ENCODE measurements at places on chromosomes 11 and 22.

DNA sequence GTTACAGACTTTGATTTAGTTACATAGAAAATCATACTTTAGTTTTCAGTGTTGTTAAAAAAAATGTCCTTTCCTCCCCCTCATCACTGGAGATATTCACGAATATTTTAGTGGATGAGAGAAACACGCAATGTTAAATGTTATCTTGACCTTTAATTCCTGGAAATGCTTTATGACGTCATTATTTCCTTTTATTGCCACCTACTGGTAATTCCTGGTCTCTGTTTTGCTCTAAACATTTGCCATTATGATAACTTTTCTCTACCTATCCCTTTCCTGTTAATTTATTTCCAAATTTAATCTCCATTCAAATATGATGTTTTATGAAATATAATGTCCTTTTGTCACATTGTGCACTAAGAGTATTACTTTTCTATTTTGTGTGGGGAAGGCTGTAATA lies 770.6 kb downstream of the FAM181B start:
- DNase-seq, result no peak

DNA sequence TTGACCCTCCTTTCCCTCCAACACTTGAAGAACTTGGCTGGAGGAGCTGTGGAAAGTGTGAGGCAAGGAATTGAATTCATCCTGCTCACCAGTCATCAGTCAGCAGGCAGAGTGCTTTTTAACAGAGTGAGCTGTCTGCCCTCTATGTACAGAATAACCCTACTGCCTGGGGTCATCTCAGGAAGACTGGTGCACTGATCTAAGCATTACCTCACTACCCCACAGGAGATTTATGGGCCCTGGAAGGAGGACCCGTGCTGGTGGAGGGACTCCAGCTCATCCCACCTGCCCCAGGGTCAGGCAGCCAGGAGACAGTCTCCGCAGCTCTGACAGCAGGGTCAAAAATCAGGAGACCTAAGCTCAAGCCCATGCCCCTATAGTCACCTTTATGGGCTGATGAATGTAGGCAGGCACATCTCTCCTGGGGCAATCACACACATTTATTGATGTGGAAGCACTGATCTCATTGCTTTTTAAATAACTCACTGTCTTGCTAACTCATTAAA lies 270.8 kb upstream of the SESN3 start:
- DNase-seq, result no peak

GRCh38 chr11:65310215-65310614 lies 4.5 kb upstream of the CDC42EP2 start:
- DNase-seq, result no peak

DNA sequence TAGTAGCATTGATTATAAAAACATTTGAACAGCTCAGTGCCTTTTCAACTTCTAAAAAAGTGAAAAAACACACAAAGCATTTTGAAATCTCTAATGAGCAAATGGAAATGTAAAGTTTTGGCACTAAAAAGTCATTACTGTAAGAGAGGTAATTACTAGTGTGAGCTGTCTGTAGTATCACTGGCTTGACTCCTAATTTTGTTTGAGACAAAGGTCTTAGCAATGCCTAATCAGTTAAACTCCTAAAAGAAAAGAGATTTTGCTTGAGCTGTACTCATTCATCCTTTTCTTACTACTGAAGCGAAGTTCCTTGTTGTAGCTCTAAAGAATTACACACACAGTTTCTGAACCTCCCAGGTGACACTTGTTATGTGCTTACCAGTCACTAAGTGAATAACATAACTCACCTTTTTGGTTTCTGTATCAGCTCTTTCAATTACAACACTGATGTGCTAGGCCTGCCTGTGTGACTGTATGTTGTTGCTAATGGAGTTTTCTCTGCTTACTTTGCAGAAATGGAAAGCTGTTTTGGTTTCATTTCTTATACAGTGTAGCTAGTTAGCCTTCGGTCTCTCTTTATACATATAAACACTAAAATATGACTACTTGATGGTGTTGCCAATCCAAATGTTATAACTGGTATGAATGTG lies 924.4 kb upstream of the TENM4 start:
- DNase-seq, result no peak

DNA sequence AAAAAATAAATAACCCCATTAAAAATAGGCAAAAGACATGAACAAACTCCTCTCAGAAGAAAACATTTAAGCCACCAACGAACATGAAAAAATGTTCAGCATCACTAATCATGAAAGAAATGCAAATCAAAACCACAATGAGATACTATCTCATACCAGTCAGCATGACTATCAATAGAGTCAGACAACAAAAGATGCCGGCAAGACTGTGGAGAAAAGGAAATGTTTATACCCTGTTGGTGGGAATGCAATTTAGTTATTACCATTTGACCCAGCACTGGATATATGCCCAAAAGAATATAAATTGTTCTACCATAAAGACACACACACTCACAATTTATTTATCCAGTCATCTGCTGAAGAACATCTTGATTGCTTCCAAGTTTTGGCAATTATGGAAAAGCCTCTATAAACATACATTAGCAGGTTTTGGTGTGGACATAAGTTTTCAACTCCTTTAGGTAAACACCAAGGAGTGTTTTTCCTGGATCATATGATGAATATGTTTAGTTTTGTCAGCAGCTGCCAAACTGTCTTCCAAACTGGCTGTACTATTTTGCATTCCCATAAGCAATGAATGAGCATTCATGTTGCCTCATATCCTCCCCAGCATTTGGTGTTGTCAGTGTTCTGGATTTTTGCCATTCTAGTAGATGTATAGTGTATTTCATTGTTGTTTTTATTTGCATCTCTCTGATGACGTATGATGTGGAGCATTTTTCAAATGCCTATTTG lies 28.0 kb downstream of the OR8D1 start:
- no peak for DNase-seq

DNA sequence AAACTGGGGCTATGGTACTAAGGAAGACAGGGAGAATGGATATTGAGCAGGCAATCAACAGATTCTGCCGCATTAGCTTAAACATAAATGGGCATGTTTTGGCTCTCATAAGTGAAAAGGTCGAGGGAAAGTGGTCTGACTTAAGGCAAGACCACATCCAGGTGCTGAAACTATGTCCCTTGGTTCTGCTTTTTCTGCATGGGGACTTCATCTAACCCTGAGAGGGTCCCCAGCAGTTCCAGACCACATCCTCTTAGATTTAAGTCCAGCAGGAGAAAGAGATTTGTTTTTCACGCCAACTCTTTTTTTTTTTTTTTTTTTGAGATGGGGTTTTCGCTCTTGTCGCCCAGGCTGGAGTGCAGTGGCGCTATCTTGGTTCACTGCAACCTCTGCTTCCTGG lies 5.5 kb downstream of the RPS6KA4 start:
- no peak for DNase-seq

DNA sequence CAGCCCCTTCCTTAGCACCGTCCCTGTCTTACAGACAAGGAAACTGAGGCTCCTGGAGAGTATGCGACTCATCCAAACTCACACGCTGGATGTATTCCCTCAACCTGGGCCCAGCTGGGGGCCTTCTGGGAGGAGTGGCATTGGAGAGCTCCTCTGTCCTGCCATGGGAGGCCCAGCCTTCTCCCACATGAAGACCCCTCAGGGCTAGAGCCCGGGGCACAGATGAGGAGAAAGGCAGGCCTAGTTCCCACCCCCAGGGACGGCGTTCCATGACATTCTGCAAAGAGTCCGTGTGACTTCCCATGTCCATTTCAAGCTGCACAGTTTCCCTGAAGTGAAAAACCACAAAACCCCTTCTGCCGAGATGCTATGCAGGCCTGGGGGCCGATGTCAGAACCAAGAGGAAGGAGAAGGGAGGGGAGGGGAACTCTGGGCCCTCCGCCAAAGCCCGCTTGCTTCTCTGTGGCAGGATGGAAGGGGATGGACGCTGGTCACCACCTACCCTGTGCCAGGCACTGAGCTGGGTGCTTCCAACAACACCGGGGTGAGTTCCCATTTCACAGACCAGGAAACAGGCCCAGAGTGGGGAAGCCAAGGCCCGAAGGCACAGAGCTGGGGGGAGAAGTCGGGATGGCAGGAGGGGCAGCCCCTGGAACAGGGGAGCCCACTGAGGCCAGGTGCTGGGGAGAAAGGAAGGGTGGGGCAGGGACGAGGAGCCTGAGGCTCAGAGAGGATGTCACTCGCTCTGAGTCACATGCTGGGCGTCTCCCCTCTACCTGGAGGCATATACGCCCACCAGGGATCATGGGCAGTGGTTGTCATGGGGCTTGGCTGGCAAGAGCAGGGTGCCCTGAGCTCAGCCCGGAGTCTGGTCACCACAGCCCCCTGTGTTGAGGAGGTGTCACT lies 15.7 kb downstream of the RAC2 start:
- DNase-seq, result peak; percentile 30

DNA sequence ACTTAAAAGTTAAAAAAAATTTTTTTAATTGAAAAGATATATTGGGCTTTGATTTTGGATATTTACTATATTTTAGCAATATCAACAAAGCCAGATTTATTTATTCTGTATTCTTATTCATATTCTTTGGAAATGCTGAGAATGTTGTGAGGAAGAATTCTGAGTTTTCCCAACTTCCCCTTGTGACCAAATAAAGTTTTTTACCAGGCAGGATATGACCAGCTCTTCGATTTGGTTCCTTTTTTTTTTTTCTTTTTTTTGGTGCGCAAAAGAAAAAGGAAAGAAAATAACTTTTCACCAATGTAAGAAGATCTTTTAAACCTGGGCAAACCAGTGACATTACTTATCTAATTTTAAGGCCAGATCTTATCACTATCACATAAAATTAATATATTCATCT lies 12.9 kb downstream of the TCP11L1 start:
- DNase-seq, result no peak

DNA sequence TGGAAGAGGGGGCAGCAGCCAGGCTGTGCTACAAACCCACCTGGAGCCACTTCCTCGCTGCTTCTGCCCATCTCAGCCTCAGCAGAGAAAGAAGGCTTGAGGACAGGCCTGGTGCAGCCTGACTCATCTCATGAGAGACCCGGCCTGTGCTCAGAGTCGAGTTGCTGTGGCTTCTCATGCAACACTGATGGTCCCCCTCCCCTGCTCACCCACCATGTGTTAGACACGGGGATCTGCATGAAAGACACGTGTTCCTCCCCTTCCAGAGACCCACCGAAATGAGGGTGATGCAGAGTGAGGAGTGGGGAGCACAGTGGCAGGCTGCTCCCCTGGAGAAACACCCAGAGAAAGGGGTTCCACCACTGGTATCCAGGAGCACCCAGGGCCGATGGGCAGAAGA lies 15.0 kb downstream of the RTN4R start:
- DNase-seq, result no peak

DNA sequence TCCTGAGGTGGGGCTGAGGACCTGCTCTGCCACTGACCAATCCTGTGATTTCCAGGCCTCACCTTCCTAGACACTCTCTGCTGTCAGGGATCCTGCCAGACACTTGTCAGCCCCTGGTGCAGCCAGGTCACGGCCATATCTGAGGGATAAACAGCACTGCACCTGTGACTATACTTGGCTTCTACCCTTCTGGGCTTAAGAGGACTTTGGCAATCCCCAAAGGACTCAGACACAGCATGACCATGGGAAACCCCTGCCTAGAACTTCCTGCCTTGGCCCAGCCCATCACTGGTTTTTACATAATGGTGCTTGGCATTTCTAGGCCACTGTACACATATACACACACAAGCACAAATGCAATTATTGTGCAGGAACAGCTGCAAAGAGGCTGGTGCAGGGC lies 11.6 kb upstream of the OLFML1 start:
- DNase-seq, result no peak

DNA sequence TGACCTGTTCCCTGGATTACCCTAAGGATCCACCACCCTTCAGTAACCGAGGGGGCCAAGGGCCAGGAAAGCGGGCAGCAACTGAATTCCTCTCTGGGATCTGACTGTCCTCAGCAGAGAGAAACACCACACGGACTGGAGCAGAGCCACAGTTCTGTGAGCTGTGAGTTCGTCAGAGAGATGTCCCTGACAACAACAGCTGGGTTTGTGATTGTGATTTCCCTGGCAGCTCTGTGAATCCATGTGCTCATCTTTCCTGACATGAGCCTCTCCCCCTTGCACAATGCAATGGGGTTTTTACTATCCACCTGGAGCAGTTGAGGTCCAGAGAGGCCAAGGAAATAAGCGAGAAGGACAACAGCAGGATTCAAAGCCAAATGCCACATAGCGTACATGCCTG lies 69.4 kb upstream of the AMPD3 start:
- DNase-seq, result no peak

GRCh38 chr22:31227186-31227585 lies 15.1 kb downstream of the LIMK2 start:
- DNase-seq, result no peak

DNA sequence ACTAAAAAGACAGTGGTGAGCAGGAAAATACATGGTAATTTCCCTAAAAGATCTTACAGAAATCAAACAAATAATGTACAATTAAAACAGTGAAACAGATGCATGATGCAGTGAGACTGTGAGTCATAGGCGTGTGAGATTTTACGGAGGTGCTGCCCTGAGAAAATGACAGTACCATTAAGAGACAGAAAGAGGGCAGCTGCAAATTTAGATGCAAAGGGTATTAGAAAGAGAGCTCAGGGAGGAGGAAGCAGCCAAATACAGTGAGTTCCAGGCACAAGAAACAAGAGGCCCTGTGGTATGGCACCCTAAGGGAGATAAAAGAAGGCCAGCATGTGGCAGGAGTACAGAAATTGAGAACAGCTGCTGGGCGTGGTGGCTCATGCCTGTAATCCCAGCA lies 88.5 kb upstream of the FIBIN start:
- DNase-seq, result no peak

DNA sequence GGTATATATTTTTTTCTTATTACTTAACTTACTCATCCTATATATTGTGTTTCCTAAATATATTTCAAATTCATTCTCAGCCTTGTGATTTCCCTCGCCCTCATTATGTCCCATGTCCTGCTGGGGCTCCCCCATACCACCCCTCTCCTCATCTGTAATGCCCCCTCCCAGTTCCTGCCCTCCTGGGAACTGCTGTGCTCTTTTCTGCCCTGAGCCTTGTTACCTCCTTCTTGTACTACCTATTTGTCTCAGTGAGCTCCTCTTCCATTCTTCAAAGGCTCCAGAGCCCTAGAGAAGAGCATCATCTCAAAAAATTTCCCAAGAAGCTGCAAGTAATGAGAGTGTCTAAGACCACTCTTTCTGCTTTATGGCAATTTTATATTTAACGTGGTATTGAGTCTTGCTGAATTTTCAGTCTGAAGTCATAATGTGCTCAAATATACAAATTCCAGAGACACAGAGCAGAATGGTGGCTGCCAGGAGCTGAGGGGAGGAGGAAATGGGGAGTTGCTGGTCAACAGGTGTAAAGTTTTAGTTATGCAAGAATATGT lies 66.5 kb upstream of the TOP3B start:
- DNase-seq, result no peak

DNA sequence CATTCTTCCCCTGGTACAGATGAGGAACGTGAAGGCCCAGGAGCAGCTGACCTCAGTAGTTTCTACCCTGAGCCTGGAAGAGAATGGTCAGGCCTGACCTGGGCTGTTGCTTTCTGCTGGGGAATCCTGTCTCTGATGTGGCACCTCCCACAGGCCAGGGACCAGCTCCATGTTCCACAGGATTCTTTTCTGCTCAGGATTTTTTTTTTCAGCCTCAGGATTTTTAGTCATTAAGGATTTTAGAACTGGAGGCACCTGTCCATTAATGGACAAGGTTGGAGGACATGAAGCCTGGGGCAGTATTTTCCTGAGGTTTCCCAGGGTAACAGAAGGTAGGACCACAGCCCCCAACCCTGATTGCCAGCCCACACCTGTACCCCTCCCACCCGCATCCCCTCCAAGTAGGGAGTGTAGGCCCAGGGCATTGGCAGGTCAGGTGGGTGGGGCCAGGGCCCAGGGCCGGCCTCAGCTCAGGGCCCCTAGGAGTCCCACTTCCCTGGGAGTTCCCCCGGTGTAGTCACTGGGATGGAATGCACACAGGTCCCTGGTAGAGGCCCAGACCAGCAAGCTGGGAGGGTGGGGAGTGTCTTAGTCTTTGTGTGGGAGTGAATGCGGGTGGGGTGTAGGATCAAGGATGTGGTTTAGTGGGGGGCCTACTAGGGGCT lies 16.1 kb downstream of the BIK start:
- DNase-seq, result no peak

All from stimulated activated naive CD4-positive, alpha-beta T cell treated with Interleukin-2 at 50 U/mL for 16 hours (primary cell).